ENCODE measurements at places on chromosomes 13 and 19.

DNA sequence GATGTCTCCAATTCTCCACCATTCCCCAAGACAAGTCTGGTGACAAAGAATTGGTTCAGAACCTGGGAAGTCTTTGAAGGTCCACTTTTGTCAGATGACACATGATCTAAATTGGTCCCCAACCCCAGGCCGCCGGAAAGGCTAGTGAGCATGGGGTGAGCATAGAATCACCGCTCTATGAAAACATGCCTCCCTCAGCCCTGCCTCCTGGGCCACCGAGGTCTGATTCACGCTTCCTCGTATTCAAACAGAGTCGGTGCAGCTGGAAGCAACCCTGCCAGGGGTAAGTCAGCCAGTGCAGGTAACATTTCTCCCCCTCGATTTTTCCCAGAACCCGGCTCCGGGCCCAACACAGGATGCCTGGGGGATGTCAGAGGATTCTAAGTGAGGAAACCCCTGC lies 33.9 kb upstream of the KLF2 start:
- no peak for DNase-seq

GRCh38 chr13:52739468-52740071 lies at the start of gene CNMD:
Gene CNMD (minus strand): TSS chr13:52739820. CDS start chr13:52739701, 119 bp downstream.
- no peak for DNase-seq

GRCh38 chr13:111344471-111345191 lies 24.2 kb downstream of the TEX29 start:
- no peak for DNase-seq

DNA sequence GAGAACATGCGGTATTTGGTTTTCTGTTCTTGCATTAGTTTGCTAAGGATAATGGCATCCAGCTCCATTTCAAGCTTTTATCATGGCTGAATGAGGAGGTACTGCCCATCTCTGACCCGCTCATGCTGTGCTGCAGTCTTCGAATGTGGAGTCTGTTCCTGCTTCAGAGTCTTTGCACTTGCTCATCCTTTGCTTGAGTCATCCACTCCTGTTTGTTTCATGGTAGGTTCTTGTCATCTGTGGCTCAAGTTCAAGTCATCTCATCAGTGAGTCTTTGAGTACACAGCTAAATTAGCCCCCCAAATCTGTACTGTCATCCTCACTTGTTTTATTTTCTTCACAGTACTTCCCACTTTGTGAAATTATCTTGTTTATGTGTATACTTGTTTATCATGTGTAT lies 5.4 kb downstream of the UCHL3 start:
- no peak for DNase-seq

GRCh38 chr19:39878398-39878797 lies 32.2 kb upstream of the FBL start:
- no peak for DNase-seq

DNA sequence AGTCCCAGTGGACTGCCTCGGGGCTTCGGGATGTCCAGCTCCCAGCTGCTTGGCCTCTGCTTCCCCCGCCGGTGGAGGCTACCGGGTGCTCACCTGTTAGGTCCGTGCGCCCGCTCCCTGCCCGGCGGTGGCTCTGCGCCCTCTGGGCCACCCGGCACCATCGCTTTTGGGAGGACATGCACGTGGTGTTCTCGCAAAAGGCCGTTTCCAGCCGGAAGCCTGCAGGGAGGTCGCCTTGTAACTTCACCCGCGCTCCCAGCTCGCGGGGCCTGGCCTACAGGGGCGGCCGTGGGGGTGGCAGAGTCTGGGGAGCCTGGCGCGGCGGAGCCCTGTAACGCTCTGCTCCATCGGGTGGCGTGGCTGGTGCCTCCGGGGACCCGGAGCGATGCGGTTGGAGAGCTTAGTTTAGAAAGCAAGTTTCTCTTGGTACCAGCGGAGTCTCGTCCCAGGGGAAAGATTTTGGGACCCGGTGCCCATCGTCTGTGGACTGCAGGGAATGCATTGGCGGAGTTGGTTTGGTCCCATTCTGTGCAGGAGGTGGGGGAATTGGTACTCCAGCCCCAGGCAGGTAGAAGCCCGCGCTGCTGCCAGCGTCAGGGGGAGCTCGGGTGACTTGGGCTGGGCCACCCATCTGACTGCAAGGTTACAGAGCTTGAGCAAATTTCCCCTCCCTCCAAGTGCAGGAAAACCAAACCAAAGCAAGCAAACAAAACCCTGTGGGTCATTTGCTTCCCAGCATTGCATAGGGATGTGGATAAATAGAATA lies 673 bp downstream of the SPATA13 start:
- peak; percentile 16 for DNase-seq

DNA sequence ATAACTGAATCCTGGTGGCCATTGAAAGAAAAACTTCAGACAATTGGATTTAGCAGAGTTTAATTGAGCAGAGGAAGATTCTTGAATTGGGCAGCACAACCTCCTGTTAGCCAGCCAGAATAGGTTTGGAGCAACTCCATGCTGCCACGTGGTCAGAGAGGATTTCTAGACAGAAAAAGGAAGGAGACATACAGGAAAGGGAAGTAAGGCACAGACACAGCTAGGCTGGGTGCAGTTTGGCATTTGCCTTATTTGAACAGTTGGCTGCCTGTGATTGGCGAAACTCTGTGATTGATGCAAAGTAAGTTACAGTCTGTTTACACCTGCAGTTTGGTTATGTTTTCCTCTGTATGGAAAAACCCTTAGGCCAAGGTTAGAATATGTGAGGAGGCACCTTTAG lies 85.8 kb upstream of the SPATA13 start:
- DNase-seq, result no peak

- DNase-seq, result no peak
These were observed 20.1 kb upstream of the MIER2 start for GRCh38 chr19:364496-365287.

DNA sequence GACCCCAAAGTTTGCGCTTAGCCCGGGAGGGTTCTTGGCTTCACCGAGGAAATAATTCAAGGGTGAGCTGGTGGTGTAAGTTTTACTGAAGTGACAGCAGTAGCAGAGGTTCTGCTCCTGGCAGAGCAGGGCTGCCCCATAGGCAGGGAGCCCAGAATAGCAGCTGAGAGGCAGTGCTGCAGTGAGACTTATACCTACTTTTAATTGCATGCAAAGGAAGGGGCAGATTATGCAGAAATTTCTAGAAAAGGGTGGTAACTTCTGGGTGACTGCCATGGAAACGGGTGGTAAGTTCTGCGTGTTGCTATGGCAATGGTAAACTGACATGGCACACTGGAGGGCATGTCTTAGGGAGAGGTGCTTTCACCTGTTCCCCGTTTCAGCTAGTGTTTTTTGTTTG lies 17.5 kb upstream of the CAMSAP3 start:
- DNase-seq, result no peak

GRCh38 chr13:67076378-67076777 lies 153.8 kb downstream of the PCDH9 start:
- no peak for DNase-seq

DNA sequence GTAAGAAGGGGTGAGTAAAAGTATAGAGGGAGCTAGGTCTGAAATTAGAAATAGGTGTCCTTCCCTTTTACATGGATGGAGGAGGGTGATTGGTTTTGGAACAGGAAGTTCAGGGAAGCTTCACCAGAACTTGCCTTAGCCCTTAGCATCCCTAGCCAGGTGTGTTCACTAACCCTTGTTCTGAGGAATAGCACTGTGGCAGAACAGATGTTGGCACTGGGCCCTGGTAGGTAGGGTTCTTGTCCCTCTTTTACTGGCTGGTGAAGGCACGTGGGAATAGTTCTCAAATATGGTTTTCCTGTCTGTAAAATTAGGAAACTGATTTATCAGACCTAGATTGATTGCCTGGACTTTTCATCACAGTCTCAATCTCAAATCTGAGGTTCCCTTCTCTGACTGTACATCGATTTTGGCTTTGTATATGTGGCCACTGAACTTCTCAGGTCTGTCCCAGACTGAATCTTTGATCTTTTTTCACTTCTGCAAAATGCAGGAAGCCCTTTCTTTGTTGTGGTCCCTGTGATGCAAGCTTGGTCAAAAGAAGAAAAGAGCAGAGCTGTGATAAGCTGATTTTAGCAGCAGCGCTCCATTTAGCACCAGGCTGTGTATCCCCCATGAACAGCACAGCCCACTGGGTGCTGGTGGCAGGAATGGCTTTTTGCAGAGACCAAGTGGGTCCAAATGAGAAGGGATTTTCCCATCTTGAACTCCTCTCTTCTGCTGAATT lies 86.2 kb upstream of the HTR2A start:
- DNase-seq, result no peak

GRCh38 chr19:42762789-42763188 lies 2.7 kb downstream of the PSG8 start:
- no peak for DNase-seq

DNA sequence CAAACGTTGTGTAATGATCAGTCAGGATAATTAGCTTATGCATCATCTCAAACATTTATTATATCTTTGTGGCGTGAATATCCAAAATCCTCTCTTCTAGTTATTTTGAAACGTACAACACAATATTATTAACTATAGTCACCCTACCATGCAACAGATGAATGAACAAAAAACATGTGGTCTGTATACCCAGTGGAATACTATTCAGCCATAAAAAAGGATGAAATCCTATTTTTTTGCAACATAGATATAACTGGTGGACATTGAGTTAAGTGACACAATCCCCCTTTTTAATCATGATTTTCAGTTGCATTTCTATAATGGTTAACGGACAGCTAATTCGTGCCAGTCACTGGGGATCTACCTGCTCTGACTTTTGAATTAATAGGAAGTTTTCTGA lies 145.6 kb downstream of the SOX1 start:
- no peak for DNase-seq

- no peak for DNase-seq
These were observed 32.5 kb downstream of the UCHL3 start for GRCh38 chr13:75581874-75582640.

- DNase-seq, result no peak
These were observed 32.9 kb downstream of the TSHZ3 start for GRCh38 chr19:31316201-31316951.

DNA sequence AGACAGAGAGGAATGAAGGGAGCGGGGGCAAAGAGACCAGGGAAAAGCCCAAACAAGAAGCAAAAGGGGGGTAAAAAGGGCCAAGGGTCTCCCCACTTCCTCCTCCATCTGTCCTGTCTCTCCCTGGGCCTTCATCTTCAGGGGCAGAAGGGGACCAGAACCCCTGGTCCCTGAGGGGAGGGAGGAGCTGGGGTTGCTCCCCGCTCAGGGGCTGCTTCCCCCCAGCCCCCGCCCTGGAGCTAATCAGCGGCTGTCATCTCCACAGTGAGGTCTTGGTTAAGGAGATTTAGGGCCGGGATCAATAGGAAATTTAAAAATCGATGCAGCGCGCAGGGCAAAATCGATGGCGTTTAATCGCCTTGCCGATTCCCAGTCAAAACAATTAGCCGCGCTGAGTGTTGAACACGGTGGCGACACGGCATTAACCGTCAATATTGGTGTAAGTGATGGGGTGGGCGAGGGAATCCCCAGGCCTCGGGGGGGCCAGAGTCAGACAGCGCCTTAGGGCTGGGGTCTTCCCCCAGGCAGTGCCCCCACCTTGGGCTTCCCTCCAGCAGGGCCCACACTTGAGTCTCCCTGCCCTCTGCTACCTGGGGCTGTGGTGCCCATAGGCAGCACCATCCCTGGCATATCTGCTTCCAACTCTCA lies 29.5 kb upstream of the POU2F2 start:
- DNase-seq, result no peak

All from T-helper 1 cell (primary cell).